Activated CD8-positive, alpha-beta memory T cell treated with anti-CD3 and anti-CD28 coated beads for 1 hour (primary cell): ENCODE measurements at places on chromosomes 4 and X.

- no peak for DNase-seq
These were observed 16.5 kb upstream of the PDCL2 start for GRCh38 chr4:55608591-55608990.

- no peak for DNase-seq
These were observed 354.1 kb downstream of the CHIC1 start for GRCh38 chrX:73916931-73917667.

- no peak for DNase-seq
These were observed 1.0 kb upstream of the DAPP1 start for GRCh38 chr4:99815597-99816011.

DNA sequence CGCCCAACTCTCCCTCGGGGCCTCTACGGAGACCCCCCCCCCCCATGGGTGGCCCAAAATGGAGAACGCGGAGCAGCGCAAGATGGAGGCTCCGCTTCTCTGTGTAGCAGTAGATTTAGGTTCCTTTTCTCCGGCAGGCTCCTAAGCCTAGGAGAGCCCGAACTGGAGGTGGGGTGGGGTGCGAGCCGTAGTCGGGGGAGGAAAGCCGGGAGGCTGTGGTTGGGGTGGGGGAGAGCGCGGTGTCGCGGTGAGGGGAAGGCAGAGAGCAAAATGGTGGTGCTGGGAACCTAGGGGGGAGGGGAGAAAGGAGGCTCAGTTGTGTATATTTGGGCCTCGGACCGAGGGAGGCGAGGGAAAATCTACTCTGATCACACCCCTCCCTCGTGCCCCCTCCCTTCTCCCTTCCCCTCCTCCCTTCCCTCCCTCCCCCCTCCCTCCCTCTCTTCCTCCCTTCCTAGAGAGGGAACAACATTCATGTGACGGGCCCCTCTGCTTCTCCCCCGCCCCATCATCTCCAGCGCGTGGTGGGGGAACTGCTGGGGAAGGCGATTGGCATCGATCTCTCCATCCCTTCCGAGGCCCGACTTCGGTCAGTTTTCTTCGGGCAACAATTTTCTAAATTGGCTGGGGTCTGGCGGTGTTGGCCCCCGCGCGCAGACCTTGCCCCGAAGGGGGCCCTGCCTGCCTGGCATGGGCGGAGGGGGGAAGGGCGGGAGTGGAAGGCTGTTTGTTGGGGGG, at the start of gene STAG2:
STAG2 (plus strand) TSS at position 439 of the 738 bp plus-strand sequence. CDS start 60,922 bp downstream, outside the sequence.
- peak; percentile 24 for DNase-seq

GRCh38 chr4:26083987-26084386, 170.0 kb downstream of the SMIM20 start:
- no peak for DNase-seq

DNA sequence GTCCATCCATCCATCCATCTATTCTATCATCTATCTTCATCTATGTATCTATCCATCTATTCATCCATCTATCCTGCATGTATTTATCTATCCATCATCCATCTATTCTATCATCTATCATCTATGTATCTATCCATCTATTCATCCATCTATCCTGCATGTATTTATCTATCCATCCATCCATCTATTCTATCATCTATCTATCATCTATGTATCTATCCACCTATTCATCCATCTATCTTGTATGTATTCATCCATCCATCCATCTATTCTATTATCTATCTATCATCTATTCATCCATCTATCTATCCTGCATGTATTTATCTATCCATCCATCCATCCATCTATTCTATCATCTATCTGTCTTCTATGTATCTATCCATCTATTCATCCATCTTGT, 65.9 kb upstream of the PPP2R3B start:
- no peak for DNase-seq

DNA sequence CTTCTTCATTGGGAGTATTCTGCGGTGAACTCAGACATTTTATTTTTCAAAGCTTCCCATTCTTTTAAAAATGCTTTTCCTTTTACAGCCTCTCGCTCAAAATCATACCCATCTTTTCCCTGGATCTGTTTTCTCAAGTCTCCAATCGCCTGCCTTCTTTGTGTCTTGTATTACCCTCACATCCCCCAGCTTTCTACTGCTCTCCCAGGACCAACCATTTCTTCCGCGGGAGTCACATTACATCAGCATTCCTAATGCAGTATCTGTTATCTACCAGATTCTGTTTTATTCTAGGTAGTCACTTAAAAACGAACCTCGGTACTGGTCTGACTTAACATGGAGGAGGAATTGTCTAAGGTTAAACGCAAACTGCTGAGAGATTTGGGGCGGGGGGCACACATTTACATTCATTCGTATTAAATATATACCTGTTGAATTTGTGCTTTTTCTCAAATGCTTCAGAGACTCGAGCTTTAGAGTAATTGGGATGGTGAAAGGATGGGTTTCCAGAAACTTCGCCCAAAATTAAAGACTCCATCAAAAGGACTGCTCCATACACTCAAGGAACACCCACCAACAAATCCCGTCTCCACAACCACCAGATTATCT, 493 bp upstream of the UCHL1 start:
- DNase-seq = no peak

DNA sequence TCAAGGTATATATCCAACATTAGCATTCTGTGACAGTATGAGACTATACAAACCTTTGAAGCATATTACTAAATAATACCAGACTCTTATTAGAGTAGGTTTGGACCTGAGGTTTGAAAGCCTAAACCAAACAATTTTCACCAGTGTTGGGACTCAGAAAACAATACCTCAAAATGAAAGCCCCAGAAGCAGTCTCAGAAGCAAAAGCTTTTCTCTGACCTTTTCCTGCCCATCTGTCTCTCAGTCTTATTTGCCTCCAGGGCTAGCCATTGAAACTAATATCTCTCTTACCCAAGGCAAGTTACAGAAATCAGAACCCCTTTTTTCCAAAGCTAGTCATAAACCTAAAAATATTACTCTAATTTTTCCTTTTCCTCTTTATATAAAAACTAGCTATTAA, 163.3 kb downstream of the PTCHD1 start:
- DNase-seq = no peak

DNA sequence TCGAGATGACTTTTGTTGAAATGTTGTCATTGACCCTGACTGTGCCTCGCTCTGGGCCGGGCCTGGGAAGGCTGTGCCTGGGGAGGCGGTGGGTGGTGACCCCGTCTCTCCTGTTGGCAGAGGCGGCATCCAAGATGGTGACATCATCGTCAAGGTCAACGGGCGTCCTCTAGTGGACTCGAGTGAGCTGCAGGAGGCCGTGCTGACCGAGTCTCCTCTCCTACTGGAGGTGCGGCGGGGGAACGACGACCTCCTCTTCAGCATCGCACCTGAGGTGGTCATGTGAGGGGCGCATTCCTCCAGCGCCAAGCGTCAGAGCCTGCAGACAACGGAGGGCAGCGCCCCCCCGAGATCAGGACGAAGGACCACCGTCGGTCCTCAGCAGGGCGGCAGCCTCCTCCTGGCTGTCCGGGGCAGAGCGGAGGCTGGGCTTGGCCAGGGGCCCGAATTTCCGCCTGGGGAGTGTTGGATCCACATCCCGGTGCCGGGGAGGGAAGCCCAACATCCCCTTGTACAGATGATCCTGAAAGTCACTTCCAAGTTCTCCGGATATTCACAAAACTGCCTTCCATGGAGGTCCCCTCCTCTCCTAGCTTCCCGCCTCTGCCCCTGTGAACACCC, 36.4 kb downstream of the HTRA3 start:
- DNase-seq = no peak

DNA sequence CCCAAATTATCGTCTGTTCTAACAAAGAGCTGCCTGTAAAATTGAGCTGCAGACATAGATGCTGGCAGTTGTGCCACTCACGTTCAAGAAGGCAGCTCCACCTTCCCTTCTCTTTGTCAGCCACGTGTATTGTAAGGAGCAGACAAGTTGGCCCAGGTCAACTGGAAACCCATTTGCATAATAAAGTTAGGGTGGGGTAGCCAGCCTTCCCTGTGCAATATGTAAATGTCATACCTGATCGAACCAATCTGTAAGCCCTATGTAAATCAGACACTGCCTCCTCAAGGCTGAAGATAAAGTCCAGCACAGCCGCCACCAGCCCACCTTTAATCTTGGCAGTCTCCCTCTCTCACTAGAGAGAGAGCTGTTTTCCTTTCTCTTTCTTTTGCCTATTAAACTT, 117.2 kb downstream of the TMEM144 start:
- no peak for DNase-seq

DNA sequence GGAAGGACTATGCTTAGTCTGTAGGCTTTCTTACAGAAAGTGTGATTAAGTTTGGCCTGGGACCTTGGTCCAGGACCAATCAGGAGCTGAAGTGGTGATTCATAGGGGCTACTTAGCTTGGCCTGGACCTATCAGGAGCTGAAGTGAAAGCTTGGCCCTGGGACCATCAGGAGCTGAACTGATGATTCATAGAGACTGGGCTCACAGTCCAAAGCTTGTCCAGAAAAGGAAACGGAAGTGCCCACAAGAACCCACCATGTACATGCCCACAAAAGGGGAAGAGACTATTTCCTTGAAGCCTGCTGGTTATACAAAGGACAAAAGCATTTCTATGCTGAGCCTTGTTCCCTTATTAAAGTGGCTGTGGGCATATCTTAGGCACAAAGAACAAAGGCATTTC, 12.6 kb downstream of the TENT5D start:
- no peak for DNase-seq

GRCh38 chrX:56503941-56504673, 59.3 kb upstream of the UBQLN2 start:
- no peak for DNase-seq

GRCh38 chr4:105147016-105147552, 408 bp downstream of the TET2 start:
- no peak for DNase-seq

DNA sequence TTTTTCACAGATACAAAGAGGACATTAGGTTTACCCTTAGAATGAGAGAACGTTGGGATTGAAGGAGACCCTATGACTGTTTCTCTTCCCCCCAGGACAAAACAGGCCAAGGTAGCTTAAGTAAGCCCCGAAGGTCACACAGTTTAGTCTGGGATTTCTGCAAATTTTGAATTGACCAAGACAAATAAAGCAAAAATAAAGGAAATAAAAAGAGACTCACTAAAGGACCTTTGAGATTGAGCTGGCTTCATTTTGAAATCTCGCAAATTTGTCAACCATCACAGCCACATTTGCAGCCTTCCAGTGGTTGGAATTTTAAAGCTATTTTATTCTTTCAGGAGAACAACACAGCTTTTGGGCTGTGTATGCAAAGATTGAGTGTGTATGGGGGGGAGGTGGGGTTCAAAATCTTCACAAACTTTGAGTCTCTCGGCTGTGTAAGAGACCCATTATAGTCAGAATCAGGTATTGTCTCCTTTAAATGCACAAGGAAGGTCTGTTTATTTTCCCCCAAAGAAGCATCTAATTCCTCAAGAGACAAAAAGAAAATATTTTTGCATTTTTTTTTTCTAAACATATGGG, 4.2 kb downstream of the TMSB4X start:
- no peak for DNase-seq

DNA sequence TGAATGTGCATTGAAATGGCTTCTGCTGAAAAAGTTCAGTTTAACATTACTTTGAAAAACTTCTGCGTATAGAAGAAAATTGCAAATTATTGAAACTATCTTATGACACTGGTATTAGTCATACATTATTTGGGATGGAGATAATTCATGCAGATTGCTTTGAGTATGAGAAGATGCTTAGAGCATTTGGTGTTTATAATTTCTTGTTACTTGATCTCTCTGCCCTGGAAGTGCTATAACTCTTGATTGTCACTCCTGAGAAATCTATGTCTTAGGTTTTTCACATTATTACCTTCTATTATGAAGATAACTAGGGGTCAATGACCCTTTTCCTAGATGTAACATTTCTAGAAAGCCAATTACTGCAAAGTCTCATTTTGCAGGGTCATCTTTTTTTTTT, 36.4 kb downstream of the TMEM131L start:
- no peak for DNase-seq

DNA sequence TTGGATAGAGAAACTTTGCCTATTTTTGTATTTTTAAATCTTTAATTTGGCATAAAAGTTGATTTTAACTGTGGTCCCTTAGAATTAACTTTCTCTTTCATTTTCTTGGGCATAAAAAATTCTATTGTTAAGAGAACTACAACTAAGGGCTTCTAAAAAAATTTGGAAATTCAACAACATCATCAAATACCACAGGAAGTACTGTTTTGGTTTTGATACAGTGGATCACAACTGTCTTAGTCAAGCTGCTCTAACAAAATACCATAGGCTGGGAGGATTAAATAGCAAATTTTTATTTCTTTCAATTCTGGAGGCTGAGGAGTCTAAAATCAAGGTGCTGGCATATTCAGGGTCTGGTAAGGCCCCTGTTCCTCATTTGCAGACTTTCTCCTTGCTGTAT, 19.9 kb upstream of the NPFFR2 start:
- no peak for DNase-seq

GRCh38 chrX:149275836-149276235, 229.3 kb downstream of the IDS start:
- DNase-seq = no peak

- no peak for DNase-seq
These were observed 425.7 kb upstream of the FAT1 start for GRCh38 chr4:187149229-187149945.

DNA sequence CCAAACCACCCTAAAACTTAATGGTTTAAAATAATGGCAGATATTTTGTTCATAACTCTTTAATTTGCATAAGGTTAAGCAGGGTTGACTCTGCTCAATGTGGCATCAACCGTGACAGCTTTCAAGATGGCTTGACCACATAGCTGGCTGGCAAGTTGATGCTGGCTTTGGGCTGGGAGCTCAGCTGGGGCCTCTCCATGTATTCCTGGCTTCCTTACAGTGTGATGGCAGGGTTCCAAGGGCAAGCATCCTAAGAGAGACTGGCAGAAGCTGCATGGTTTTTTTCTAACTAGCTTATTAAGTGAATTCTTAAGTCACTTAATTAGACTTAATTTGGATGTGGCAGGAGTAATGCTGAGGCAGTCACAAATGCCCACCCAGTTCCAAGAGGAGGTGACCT, 4.5 kb downstream of the RP2 start:
- no peak for DNase-seq

- no peak for DNase-seq
These were observed 80.9 kb upstream of the GLRA2 start for GRCh38 chrX:14448406-14448805.

GRCh38 chrX:14590693-14591424, 61.5 kb downstream of the GLRA2 start:
- no peak for DNase-seq

DNA sequence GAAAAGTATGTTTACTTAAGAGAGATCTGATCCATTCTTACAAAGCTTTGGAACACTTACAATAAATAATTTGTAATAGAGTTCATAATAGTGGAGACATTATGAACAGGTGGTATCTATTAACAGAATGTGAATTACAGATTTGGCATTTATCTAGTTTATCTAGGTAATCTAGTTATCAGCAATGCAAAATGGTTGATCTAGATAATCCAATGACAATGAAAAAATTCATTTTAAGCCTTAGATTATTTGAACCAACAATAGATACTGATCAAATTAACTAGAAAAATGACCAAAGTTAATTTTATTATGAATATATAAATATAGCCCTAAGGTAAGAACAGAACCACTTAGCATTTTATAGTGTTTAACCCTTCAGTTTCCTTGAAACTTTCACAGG, 10.4 kb upstream of the NSUN7 start:
- no peak for DNase-seq
